ENCODE measurements at places on chromosomes 2 and 18.

DNA sequence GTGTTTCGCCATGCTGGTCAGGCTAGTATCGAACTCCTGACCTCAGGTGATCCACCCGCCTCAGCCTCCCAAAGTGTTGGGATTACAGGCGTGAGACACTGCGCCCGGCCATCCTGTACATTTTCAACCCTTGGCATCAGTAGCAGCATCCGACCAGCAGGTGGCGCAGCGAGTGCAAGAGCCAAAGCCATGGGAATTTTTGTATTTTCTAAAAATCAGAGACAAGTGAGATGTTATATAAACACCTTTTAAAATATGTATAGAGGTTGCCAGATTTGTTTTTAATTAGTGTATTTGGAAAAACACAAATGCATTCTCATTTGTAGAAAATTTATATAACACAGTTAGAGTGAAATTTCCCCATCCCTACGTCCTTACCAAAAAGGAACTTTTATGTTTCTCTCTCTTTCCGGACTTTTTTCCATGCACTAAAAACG, 36.8 kb downstream of the MOGAT1 start:
- DNase-seq, result no peak

DNA sequence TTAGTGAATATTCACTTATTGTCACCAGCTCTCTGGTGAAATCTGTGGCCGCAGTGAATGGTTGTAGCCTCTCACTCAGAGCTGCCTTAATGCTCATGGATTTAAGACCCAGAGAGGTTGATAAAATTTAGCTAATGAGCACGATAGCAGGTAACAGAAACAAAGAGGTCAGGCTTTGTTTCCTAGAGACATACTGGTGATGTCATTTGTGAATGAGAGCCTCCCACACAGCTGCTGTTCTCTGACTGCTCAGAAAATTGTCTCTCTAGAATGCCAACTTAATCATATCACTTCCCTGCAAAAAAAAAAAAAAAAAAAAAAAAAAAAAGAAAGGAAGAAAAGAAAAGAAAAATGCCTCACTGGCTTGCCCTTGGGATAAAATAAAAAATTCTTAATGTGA, 411.7 kb upstream of the MYT1L start:
- no peak for DNase-seq

DNA sequence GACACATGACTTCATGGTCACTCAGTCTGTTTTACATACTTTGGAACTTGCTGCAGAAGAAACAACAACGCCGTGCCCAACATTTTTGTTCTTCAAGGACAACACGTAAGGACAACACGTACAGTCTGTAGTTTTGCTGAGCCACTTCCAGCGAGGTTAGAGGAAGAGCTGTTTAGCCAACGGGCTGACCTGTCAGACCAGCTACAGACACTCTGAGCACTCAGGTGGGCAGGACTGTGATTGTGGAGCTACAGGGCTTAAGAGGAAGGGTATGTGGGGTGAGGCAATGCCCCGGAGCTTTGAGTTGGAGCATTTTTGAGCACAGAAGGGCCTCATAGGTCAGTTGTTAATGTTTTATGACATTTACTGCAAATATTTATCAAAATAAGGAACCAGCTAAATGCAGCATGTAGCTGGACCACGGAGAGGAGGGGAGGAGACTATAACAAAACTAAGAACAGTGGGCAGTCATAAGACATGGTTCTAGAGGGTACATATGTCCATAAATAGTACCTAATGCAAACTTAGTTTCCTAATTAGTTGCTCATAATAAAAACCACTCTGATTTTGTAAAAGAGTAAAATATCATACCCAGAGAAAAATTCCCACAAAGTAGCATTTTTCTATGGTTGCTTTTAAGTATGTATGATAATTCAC, 26.3 kb upstream of the NPC1 start:
- DNase-seq, result no peak

DNA sequence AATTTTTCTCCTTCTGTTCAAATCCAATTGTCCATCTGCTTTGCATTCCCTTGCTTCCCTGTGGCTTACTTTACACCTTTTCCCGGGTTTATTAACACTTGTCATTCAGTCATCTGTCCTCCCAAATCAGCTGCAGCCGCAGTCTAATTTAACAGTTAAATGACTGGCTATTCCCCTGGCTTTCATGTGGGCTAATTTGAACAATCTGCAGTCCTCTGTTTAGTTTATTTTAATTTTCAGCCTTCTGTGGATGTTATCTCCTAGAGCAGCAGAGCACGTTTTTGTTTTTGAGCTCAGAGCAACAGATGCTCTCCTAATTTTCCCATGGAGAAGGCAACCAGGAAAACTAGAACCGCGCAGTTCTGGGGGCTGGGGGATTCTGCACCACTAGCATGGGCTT, 55.0 kb downstream of the MEP1B start:
- no peak for DNase-seq

GRCh38 chr2:75592888-75593287, 32.1 kb upstream of the EVA1A start:
- no peak for DNase-seq

DNA sequence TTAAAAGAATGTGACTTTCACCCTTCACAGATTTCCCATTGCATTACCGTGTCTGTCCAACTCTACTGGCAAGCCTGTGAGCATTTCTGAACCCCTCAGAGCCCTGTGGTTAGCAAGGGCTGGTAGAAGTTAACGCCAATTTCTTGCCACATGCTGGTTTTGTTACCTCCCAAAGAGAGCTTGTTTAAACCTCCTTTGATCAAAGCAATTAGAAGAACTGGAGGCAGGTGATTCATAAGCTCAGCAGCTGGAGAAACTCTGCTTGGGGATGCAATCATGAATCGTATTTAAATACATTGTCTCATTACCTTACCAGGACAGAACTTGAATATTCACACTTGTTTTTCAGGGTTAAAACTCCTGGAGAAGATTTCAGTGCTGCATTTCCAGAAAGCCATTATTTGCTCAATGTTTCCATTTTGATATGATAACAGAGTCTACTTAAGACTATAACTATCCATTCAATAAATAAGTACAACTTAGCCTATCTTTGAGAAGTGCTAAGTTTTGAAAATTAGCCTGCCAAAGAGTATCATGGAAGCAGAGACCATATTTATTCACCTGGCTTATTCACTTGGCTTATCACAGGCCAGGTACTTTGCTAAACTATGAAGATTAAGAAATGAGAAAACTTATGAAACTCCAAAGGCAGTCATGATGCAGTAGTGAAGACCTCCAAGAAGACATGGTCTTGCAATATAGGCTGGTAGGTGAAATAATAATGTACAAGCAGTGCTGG, 292.8 kb downstream of the INSIG2 start:
- DNase-seq, result no peak

DNA sequence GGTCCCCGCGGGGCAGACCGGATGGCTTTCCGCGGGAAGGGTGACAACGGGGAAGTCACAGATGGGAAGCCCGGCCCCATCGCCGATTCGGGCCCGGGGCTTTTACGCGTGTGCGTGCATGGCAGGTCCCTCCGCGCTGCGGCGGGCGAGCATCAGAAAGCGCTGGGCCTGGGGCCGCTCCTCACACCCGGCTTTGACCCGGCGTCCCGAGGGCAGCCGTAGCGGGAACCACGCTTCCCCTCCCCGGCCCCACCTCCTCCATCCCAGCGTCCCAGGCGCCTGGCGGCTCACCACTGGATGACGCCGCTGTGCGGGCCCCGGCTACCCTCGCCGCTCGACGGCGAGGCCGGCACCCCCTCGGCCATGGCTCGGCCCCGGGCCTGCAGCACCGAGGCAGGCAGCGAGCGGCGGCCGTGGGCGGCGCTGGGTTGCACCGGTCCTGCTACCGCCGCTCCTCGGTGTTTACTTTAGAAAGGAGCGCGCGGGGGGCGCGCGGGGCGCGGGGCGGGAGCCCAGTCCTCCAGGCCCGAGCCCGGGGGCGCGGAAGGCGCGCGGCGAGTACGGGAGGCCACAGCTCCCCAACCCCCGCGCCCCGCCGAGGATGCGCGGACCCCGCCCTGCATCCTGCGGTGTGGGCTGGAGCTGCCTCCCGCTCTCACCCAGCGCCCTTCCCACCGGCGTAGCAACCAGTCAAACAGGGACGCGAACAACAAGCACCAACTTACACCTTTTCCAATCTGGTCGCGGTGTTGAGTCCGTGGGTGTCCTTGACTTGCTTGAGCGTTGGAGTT, 806 bp downstream of the RFX8 start:
- no peak for DNase-seq

GRCh38 chr2:104885119-104885782, 31.3 kb downstream of the POU3F3 start:
- DNase-seq, result no peak
